MV-4-11 (cell line): ENCODE measurements at places on chromosomes 12 and 14.

- DNase-seq, result peak; percentile 45
Observed at GRCh38 chr14:69240527-69241173, 19.3 kb upstream of the GALNT16 start.

DNA sequence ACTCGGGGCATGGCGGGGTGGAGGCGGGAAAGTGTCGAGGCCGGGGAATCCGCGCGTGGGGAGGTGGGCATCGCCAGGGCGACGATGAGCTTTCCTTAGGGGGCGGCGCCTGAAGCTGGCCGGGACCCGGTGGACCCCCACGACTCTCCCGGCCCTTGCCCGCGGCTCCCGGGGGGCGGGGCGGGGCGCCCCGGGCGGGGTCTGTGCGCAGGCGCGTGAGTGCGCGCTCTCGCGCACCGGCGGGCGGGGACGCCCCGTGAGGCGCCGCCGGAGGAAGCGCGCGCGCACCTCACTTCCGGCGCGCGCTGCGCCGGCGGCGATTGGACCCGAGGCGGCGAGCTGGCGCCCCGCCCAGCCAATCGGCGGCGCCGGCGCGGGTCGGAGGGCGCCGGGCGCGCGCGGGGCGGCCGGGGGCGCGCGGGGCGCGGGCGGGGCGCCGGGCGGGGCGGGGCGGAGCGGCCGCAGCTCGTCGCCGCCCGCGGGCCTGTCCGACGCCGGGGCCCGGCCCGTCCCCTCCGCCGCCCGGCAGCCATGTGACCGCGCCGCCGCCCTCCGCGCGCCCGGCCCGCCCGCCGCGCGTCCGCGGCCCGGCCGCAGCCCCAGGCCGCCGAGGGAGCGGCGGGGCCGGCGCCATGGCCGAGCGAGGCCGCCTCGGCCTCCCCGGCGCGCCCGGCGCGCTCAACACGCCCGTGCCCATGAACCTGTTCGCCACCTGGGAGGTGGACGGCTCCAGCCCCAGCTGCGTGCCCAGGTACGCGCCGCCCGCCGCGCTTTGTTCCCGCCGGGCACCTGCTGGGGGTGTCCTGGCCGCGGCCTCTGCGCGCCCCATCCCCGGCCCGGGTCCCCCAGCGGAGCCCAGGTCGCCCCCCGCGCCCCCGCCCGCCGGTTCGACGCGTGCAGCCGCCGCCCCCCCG lies at the start of gene PACS2:
Gene PACS2, plus strand, starts transcription at position 462 of the 914 bp plus-strand sequence. Its CDS starts 171 bp downstream, at position 633.
- peak; percentile 72 for DNase-seq

DNA sequence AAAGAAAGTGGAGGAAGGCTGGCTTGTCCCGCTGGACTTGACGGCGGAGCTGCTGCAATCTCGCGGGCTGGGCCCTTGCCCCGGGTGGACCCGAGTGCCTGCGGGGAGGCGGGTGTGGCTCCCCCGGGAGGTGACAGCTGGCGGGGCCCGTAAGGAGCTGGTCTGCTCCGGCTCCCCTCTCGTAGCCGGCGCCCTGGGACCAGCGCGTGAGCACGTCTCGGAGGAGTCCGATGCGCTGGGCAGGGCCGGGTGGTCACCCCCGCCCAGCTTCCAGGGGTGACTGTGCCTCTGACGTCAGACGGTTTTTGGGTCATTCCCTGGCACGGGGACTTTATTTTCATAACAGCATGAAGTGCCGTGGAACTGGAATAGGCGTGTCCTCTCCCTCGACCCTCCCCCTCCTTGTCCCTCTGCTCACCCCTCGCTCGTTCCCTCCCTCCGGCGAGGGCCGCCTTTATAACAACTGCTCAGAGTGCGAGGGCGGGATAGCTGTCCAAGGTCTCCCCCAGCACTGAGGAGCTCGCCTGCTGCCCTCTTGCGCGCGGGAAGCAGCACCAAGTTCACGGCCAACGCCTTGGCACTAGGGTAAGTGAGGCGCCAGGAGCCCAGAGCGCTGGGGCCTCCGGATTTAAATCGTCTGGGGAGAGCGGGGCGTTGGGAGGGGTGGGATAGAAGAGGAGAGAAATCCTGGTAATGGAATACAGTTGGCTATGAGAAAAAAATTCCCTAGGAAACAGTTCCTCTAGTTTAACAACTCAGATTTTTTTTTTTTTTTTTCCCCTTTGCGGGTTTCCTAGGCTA lies at the start of gene GPRC5A:
Gene GPRC5A, plus strand, starts transcription at position 483 of the 801 bp plus-strand sequence. CDS start 16,688 bp downstream, outside the sequence.
- peak; percentile 13 for DNase-seq

GRCh38 chr12:51942501-51943000 lies 8.9 kb upstream of the ACVR1B start:
- DNase-seq, result no peak

- DNase-seq, result no peak
Observed at GRCh38 chr12:13030541-13031291, 13.5 kb upstream of the FAM234B start.

DNA sequence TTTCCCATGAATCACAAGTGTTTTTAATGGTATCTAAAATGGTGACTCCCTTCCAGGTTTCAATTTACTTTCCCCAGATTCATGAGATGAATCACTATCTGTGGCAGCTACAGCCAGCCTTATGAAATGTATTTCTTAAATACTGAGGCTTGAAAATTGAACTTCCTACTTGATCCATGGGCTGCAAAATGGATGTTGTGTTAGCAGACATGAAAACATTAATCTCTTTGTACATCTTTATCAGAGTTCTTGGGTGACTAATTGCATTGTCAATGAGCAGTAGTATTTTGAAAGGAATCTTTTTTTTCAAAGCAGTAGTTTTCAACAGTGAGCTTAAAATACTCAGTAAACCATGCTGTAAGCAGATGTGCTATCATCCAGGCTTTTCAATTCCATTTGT lies 250.8 kb downstream of the SLC6A15 start:
- DNase-seq, result no peak
